ENCODE measurements at places on chromosomes 7 and 10. TPM values are rescaled to one million over a fixed set of nuclear protein-coding genes. Genes with fewer than 3 reads are reported as not detected.

The CABCOCO1 gene
- not detected for total RNA-seq

The BICC1 gene
- total RNA-seq: 18.7 TPM

The PTN gene
- 17.2 TPM for total RNA-seq

The SPDYE8 gene
- total RNA-seq: not detected

The SNX13 gene
- 59.6 TPM for total RNA-seq

The SDK1 gene
- total RNA-seq: 3.2 TPM
